ENCODE measurements at places on chromosomes 16 and 17.
A peak's percentile ranks its signal among the peaks of the same experiment; 100 is the strongest.

DNA sequence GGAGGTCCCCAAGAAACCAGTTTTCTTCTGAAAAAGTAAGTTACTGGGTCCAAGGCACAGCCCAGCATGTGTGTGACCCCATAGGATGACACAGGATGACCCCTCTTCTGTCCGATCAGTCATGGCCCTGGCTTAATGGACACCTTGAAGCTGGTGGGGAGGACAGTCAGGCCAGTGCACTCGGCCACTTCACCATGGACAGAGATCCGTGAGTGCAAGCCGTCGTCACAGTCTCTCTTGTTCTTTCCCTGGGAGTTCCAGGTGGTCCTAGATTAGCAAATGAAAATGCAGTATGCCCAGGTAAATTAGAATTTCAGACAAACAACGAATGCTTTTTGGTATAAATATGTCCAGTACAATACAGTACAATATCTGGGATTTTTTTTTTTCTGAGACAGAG, 1.4 kb upstream of the RNF222 start:
- DNase-seq, result no peak

GRCh38 chr16:3235856-3236669, 1.1 kb upstream of the ZNF200 start:
- DNase-seq, result peak; percentile 15

DNA sequence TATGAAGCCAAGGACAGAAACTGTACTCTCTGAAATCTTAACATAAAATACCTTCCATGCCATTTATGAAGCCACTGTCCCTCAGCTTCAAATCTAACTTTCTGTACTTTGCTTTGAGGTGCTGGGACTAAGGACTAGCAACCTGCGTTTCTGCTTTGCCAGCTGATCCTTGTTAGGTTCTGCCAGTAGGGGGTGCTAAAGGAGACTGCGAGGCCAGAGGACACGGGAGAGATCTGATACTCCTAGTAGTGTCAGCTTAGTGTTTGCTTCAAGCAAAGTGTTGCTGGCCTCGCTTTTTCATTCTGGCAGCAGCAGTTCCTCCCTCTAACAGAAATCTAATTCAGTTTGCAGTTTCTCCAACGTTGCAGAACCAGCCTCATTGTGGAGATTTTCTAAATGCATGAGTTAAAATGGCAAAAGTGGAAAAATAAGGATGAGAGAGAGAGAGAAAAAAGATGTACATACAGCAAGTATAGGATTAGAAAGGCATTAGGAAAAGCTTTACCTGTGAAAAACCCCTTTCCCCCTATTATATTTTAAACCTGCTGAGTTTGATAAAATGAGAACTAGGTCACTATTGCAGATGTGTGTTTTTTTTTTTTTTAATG, 297.5 kb downstream of the CA10 start:
- DNase-seq, result no peak

- no peak for DNase-seq
Observed at GRCh38 chr17:183021-183420, 1.6 kb upstream of the DOC2B start.

DNA sequence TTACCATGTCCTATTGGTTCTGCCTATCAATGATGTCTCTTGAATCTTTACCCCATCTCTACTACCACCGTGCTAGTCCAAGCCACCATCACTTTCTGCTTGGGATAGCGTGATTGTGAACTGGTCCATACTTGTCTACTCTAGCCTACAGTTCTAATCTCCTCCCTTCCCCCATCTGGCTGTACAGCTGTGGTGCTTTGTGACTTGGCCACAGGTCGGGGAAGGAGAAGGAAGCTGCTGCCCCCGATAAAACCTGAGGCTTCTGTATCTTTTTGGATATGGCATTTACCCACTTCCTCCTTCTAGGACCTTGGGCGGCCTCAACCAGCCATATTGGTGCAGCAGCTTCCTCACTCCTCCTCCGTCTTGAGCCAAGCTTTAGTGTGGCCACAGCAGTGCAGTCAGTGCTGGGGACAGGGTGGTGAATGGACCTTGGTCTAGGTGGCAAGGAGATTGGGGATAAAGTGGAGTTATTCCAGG, 314 bp upstream of the ITGA2B start:
- no peak for DNase-seq

- DNase-seq, result no peak
Observed at GRCh38 chr16:87996962-87997880, 46.0 kb downstream of the BANP start.

DNA sequence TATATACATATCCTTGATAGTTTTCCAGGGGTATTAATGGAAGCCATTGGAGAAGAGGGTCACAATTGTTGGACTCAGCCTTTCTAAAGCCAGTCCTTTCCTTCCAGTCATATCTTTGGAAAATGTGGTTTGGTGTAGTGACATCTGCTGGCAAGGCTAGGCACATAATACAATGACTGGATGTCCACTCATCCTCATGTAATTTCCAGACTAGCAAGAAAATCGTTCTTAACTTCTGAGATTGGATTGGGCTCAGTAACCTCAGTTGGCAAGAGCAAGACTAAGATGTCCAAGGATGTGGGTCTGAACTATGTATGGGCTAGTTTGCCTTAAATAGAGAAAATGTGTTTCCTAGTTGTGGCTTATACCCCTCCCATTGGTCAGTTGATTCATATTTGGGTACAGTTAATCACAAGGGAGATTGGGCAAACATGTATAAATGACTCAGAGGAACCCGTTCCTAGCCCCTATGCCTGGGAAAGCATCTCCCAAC, 8.7 kb upstream of the KAT7 start:
- DNase-seq, result no peak

DNA sequence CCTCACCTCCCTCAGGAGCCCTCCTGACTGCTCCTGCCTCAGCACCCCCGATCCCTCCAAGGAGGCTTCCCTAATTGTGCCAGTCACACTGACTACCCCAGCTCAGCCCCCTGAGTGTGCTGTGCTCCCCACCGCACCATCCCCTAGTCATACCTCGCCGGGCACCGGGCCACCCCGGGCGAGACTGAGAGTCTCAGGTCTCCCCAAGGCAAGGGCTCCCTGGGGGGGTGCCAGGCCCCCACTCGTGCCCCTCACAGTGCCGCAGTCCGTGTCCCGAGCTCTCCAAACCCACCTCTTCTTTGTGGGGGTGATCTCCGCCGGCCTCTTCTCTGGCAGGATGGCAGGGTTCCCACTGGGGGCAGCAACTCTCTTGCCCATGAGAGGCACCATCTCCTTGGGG, 3.2 kb downstream of the TRPV3 start:
- no peak for DNase-seq

GRCh38 chr17:69669441-69670178, 255.1 kb downstream of the MAP2K6 start:
- no peak for DNase-seq

- DNase-seq, result no peak
Observed at GRCh38 chr16:47634727-47635126, 173.6 kb downstream of the PHKB start.

GRCh38 chr17:7281074-7281952, at the start of gene SLC2A4:
Gene SLC2A4 (plus strand): TSS chr17:7281718. CDS start chr17:7281935, 217 bp downstream.
- DNase-seq, result peak; percentile 91

GRCh38 chr16:88479793-88480760, 27.0 kb downstream of the ZFPM1 start:
- DNase-seq, result no peak

DNA sequence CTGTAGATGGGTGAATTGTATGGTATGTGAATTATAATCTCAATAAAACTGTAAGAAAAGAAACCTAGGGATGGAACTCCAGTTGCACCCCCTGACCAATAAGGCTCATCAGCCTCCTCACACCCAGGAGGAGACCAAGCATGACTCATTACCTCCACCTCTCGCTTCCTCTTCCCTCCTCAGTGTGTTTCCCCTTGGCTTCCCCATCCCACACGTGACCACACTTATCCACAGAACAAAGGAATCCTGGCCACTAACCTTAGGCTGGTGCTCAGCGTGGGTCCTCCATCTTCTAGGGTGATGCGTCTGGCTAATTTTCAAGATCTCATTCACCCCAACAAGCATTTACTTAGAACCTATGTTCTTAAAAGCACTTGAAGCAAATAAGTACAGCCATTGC, 36.2 kb upstream of the MAP3K14 start:
- peak; percentile 7 for DNase-seq

DNA sequence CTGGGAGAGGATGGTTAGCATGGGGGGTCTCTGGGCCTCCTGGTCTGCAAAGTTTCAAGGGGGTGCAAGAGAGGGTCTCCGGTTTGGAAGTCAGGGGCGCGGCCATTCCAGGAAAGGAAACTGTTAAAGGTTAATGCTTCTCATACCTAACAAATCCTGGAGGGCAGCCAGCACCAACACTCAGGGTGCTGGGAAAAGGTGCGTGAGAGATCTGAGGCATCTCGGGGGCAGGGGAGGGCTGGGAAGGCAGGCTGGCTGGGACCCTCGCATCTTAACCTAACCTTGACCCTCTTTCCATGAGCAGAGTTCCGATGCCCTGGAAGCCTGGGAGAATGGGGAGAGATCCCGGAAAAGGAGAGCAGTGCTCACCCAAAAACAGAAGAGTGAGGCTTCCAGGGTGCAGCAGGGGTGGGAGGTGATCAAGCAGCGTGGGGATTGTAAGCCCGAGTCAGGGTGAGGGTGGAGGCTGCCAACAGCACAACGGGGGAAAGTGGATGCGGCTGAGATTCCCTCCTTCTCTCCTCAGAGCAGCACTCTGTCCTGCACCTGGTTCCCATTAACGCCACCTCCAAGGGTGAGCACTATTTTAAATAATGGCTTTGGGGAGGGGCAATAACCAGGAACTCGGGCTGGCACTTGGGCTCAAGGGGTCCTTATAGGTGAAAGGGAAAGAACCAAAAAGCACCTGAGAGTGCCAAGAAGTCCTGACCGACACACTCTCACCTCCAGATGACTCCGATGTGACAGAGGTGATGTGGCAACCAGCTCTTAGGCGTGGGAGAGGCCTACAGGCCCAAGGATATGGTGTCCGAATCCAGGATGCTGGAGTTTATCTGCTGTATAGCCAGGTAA, 996 bp downstream of the TNFSF13 start:
- DNase-seq, result no peak

DNA sequence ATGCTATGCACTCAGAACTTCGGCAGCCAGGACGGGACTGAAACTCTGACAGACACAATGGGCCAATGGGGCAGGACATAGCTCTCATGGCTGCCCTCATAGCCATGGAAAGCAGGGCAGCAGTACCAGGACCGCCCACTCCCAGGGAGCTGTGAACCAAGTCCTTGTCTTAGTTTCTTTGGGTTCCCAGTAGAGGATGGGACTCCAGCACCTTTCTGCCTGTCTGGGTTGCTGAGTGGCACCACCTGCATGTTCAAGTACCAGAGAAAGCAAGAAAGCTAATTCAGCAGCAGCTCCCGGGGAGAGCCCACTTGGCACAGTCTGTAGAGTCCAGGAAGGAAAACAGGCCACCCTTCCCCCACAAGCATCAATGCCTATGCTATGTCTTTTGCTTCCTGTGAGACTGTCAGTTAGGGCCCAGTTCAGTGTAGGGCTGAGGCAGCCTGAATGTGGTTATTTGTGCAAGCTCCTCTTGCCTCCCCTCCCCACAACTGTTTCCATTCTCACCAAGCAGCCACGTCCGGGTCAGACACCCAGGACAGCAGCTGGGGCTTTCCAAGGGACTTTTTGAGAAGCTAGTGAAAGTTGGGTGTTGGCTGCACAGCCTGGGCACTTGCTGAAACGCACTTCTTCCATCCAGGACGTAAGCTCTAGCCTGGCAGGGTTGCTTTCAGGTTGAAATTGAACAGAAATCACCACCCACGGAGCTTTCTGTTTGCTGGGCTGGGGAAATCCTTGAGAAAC, 7.8 kb downstream of the SUPT4H1 start:
- DNase-seq, result peak; percentile 77

GRCh38 chr17:33940769-33941370, 314.2 kb upstream of the CCL2 start:
- no peak for DNase-seq

DNA sequence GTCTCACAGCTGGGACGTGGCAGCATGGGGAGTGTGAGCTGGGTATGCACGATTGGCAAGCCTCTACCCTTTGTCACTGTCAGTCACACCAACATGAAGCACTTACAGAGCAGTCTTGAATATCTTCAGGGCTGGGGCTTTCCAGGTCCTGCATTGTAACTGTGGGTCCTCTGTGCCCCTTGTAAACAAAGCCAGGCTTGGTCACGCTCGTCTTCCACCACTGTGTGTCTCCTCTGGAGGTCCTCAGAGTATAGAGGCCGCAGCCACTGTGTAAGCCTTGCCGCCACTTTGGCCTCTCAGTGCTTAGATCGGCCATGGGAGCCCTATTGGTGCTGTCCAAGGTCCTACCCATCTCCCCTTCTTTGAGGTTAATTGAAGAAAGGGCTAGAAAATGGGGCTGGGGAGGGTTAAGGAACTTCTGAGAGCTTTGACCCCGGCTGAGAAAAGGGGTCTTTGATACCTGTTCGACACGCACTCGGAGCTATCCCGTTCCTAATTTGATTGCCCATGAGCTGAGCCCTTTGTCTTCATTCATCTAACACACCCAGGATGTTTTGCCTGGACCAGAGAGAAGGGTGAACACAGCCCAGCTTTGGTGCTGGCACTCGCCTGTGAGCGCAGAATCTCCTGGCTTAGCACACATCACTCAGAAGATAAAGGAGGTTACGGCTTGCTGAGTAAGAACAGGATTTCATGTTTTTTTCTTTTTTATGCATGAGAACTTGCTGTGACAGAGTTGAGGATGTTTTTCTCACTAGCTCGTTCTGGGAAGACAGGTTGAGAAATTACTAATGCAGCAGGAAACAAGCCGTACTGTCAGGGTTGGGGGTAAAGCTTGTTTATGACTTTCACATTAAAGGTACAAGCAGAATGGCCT, 267.9 kb downstream of the CPPED1 start:
- no peak for DNase-seq

GRCh38 chr17:65155622-65156021, 18.5 kb downstream of the RGS9 start:
- no peak for DNase-seq

DNA sequence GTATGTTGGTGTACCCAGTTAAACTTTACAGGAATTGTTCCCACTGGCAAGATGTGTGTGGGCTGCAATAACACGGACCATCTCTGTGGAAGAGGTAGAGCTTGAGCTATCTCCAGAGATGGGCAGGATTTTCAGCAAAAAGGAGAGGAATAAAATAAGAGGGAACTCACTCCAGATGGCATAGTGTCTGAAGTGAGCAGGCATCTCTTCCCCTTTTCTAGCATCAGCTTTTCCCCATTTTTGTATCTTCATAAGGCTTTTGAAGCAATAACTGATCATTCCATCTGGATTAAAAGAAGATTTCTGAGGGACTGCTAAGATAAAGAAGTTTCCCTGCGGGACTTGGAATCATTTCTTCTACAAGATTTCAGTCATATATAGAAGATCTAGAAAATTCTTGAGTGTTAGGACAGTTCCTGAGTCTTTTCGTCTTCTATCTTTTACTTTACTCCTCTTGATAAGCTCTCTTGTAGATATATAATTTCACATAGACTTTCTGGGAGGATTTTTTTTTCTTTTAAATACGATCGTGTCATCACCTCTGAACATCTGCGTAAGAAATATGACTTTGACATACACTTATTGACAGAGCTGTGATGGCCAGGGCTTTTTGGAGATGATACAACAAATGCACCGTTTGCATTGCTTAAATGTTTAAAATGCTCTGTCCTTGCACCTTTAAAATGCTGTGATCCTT, 2.1 kb downstream of the CPD start:
- DNase-seq, result no peak

GRCh38 chr16:21701271-21701670, 37.5 kb downstream of the OTOA start:
- no peak for DNase-seq

GRCh38 chr16:48076455-48077012, 79.3 kb downstream of the ABCC12 start:
- no peak for DNase-seq
